Natural killer cell (primary cell): ENCODE measurements at places on chromosomes 7 and 10. TPM values are rescaled to one million over a fixed set of nuclear protein-coding genes. Genes with fewer than 3 reads are reported as not detected.

SBDS gene
- total RNA-seq: 183 TPM

AP5Z1 gene
- 143 TPM for total RNA-seq

SPAM1 gene
- total RNA-seq: not detected

MYO1G gene
- 470 TPM for total RNA-seq

RET gene
- total RNA-seq: 0.16 TPM

DNA sequence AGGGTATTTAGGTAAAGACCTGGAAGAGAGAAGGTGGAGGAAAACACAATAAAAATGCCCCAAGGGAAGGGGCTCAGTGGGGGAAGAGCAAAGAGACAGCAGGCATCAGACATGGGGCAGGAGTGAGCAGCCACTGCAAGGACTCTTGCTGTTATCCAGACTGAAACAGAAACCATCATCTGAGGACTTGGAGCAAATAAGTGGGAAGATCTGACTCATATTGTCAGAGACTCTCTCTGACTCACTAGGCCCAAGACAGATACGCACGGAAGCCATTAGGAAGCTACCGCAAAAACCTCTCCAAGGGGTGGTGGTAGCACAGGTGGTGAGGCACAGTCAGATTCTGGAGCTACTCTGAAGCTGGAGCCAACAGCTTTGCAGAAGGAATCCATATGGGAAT, 110.7 kb downstream of the RNF32 start:
- no peak overlapping the region for H3K4me3 ChIP-seq
- H3K27me3 ChIP-seq: no peaks in the 10 kb centered on the region
- H3K4me1 ChIP-seq: no peaks in the 10 kb centered on the region

GRCh38 chr7:69967689-69968450, 369.6 kb downstream of the AUTS2 start:
- H3K4me3 ChIP-seq: no peak overlapping the region
- no peak for DNase-seq
- H3K27me3 ChIP-seq: no peaks in the 10 kb centered on the region
- no peaks in the 10 kb centered on the region for H3K4me1 ChIP-seq
- H3K27ac ChIP-seq: no peak overlapping the region

DNA sequence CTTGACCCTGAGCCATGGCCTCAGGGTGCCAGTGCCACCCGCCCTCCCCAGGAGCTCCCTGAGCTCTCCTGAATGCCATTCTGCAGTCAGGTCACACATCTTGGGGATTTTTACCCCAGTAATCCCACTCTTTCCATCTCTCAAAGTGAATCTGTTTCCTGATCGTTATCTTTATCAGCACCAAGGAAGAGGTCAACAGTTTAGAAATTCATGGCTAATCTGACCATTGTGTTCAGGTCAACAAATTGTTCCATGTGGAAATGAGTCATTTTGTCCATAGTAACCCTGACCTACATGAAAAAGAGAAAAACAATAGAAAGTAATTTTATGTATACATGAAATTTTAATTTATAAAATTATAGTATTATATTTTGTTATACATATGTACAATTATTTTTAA, 28.8 kb upstream of the ZNF488 start:
- no peaks in the 10 kb centered on the region for H3K36me3 ChIP-seq
- H3K27me3 ChIP-seq: no peaks in the 10 kb centered on the region
- no peak for DNase-seq
- no peak overlapping the region for H3K27ac ChIP-seq
- no peak overlapping the region for H3K4me3 ChIP-seq
- no peaks in the 10 kb centered on the region for H3K4me1 ChIP-seq

GRCh38 chr7:26469188-26469587, 177.5 kb downstream of the SNX10 start:
- no peak for DNase-seq
- no peak overlapping the region for H3K27ac ChIP-seq
- H3K27me3 ChIP-seq: no peaks in the 10 kb centered on the region
- H3K36me3 ChIP-seq: no peaks in the 10 kb centered on the region

DNA sequence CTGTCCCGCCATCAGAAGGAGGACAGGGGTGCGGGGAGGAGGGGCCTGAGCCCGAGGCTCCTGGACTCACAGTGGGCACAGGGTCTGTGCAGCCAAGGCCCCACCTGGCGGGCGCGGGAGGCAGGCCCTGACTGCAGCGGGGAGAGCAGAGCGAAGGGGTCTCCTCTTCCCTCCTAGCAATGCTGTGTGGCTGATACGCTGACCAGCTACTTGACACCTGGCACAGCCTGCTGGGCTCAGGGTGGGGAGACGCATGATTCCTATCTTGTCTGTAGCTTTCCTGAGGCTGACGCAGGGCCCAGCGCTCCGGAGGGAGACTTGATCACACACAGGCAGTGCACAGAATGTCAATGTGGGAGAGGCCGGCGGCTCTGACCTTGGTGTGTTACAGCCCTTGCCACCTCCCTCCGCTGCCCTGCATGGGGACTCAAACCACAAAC, 174.9 kb downstream of the ELFN1 start:
- no peak for DNase-seq
- H3K27me3 ChIP-seq: no peaks in the 10 kb centered on the region
- no peaks in the 10 kb centered on the region for H3K4me1 ChIP-seq
- H3K27ac ChIP-seq: no peak overlapping the region
- H3K4me3 ChIP-seq: no peak overlapping the region

- H3K27me3 ChIP-seq: no peaks in the 10 kb centered on the region
- DNase-seq: no peak
- no peak overlapping the region for H3K4me3 ChIP-seq
- no peaks in the 10 kb centered on the region for H3K36me3 ChIP-seq
- H3K4me1 ChIP-seq: no peaks in the 10 kb centered on the region
These were observed 26.7 kb upstream of the BMPR1A start for GRCh38 chr10:86729677-86730076.
